ENCODE measurements at places on chromosomes 11 and 22. TPM values are rescaled to one million over a fixed set of nuclear protein-coding genes. Genes with fewer than 3 reads are reported as not detected.

DNA sequence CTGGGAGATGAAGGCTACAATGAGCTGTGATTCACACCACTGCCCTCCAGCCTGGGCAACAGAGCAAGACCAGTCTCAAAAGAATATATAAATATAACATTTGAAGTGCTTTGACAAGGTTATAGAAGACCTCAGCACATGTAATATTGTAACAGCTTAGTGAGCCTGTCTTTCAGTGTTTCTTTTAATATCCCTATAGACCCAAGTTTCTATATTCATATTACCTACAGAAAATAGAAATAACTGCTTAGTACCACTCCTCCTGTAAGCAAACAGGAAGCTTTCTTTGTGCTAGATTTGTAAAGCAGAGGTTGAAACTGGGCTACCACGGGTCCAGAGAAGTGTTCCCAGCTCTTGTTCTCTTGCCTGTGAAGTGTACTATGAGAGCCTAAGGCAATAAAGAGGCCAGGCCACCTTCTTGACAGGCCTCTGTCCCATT, 68.2 kb downstream of the PPP2R1B start:
- H3K4me1 ChIP-seq = peaks cover 15% of the 10 kb centered on the region
- H3K27ac ChIP-seq = no peak overlapping the region
- H3K36me3 ChIP-seq = no peaks in the 10 kb centered on the region

Gene BEST1
- 2.1 TPM for polyA plus RNA-seq

- peaks cover 46% of the 10 kb centered on the region for H3K4me1 ChIP-seq
- peak; percentile 28 for DNase-seq
- H3K4me3 ChIP-seq = peak overlapping the region; percentile 81
- no peaks in the 10 kb centered on the region for H3K27me3 ChIP-seq
- H3K27ac ChIP-seq = no peak overlapping the region
These were observed 28.0 kb downstream of the SWAP70 start for GRCh38 chr11:9691865-9692264.

DNA sequence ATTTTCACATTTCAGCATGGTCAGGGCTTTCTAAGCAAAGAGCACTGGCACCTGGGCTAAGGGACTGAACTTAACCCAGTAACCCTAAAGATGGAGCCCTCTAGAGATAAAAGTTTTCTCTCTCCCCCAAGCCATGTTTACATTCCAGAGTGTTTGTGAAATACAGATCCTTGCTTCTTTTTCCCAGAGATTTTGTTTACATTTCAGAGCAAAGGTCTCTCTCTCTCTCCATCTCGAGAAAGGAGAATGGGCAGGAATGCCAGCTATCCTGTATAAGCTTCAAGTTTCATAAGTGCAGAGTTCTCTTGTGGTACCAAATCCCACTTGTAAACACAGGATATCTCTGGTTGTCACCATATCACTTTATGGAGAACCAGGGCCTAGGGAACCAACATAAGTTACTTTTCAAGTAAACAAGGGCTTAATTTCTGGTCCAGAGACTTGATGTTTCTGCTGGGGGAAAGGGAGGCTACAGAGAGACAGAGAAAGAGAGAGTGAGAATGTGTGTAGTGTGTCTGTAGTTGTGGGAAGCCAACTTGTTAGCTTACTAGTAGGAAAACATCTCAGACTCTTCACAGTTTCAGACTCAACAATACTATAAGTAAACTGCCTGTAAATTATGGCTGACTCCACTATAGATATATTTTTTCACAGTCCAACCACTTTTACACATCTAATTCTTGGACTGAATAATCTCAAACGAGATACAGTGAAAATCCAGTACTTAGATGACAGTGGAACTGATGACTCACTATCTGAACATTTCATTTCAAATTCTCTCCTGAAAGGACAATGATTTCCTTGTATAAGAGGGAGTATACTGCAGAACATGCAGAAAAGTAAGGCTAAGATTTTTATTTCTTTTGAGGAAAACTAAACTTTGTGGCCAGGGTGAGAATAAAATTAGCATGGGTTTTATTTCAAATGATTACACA, 76.2 kb downstream of the ARHGAP32 start:
- no peak overlapping the region for H3K27ac ChIP-seq
- H3K4me1 ChIP-seq = no peaks in the 10 kb centered on the region
- H3K4me3 ChIP-seq = no peak overlapping the region
- no peak for DNase-seq
- peaks cover 7% of the 10 kb centered on the region for H3K36me3 ChIP-seq

GRCh38 chr11:111077530-111078322, 167.8 kb upstream of the POU2AF2 start:
- DNase-seq = no peak
- no peaks in the 10 kb centered on the region for H3K4me1 ChIP-seq
- peaks cover 5% of the 10 kb centered on the region for H3K36me3 ChIP-seq
- H3K27me3 ChIP-seq = no peaks in the 10 kb centered on the region
- H3K4me3 ChIP-seq = no peak overlapping the region

DNA sequence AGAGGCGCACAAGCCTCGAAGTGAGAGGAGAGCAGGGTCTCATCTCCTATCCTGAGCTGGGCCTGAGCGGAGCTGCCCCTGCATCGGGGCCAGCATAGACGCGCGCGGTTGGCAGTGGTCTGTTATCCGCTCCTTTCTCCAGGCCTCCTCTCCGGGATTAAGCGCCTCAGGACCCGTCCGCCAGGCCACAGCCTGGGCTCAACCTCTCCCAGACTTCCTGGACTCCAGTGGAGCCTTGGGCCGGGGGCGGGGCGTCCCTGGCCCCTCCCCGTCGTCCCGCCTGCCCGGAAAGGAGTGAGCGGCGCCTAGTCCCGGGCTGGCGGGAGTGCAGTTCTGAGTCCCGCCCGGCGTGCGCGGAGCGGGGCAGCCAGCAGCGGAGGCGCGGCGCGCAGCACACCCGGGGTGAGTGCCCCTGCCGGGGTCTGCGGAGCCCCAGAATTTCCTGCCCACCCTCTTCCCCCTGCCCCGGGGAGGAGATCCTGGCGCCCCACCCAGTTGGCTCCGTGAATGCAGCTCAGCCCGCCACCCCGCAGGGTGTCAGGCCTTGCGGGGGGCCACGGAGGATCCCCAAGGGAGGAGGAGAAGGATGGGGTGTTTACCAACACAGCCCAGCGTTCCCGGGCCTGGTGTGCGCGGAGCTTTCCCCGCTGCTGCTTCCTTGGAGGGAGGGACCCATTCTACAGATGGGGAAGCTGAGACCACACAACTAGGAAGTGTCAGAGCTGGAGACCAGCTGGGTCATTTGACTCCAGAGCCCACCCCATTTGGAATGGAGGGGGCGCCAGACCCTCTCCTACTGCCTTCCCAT, at the start of gene TCIRG1:
TCIRG1 (plus strand) TSS at position 308 of the 808 bp plus-strand sequence. CDS start 2,247 bp downstream, outside the sequence.
- peak; percentile 33 for DNase-seq
- no peaks in the 10 kb centered on the region for H3K27me3 ChIP-seq
- peak within 1 kb of the TSS; percentile 87 for H3K4me3 ChIP-seq
- H3K4me1 ChIP-seq = peaks cover 27% of the 10 kb centered on the region
- H3K27ac ChIP-seq = no peak within 1 kb of the TSS

GRCh38 chr11:77202941-77203900, 75.2 kb downstream of the MYO7A start:
- DNase-seq = no peak
- no peak overlapping the region for H3K27ac ChIP-seq
- H3K36me3 ChIP-seq = no peaks in the 10 kb centered on the region
- H3K4me1 ChIP-seq = no peaks in the 10 kb centered on the region
- no peaks in the 10 kb centered on the region for H3K27me3 ChIP-seq
- H3K4me3 ChIP-seq = no peak overlapping the region

- no peak for DNase-seq
- H3K27ac ChIP-seq = no peak overlapping the region
- H3K4me1 ChIP-seq = no peaks in the 10 kb centered on the region
- H3K36me3 ChIP-seq = no peaks in the 10 kb centered on the region
- H3K4me3 ChIP-seq = no peak overlapping the region
These were observed 136.1 kb downstream of the DCDC1 start for GRCh38 chr11:31233425-31233824.

Gene UPB1
- 0.20 TPM for polyA plus RNA-seq

Gene OR5P2
- polyA plus RNA-seq = not detected

DNA sequence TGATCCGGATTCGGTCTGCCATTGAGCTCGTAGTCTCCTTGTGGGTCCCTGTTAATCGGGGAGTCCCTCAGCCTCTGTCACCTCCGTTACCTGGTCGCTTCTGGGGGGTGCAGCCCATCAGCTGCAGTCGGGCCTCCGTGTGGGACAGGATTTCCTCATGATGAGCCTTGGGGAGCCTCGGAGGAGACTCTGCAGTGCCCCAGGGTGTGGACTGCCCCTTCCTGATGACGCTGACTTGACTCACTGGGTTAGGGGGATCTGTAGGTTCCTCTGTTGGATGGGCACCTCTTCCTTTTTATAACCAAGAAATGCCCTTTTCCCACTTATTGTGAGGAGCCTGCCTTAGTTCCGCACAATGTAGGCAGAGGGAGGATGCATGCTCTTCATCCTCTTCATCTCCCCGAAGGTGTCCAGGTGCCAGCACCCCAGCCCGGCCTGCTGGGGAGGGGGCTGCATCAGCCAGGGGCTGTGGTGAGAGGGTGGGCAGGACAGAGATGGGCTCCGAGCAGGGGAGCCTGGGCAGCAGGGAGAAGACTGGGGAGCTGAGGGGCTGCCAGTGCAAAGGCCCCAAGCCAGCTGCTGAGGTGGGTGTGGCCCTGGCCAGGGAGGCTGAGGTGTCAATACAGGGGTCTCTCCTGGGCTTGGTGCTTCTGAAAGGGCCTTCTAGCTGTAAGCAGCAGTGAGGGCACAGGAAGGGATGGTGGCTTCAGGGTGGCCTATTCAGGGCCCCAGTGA, 13.5 kb upstream of the TTLL8 start:
- no peak overlapping the region for H3K4me3 ChIP-seq
- H3K27ac ChIP-seq = no peak overlapping the region
- no peaks in the 10 kb centered on the region for H3K4me1 ChIP-seq
- no peak for DNase-seq
- no peaks in the 10 kb centered on the region for H3K36me3 ChIP-seq

DNA sequence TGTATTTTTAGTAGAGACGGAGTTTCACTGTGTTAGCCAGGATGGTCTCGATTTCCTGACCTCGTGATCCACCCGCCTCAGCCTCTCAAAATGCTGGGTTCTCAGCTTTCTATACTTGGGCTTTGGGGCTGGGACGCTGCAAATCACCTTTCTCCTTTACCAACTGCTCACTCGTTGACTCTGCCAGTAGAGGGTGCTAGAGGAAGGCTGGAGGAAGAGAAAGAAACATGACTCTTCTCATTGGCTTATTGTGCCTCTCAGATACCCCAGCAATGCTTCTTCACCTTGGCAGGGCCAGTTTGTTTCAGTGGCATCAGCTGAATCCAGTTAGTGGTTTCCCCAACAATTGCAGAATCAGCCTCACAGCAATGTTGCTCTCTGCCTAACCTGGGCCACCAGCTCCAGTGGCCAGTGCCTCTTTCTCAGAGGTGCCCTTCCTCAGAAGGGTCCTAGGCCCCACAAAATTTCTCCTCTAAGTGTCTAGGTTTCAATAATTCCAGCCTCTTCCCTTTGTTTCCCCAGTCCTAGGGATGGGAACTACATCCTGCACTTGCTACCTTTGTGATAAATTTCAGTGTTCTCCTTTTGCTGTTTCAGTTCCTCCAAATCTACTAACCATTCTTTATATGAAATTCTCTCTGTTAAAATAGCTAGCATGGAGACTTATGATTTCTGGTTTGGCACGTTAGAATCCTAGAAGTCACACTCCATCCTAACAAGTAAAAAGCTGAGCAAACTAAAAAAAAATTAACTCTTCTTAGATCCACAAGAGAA, 71.5 kb upstream of the VSTM5 start:
- peak; percentile 0 for DNase-seq
- no peak overlapping the region for H3K27ac ChIP-seq
- H3K4me1 ChIP-seq = no peaks in the 10 kb centered on the region
- H3K27me3 ChIP-seq = peaks cover 47% of the 10 kb centered on the region

DNA sequence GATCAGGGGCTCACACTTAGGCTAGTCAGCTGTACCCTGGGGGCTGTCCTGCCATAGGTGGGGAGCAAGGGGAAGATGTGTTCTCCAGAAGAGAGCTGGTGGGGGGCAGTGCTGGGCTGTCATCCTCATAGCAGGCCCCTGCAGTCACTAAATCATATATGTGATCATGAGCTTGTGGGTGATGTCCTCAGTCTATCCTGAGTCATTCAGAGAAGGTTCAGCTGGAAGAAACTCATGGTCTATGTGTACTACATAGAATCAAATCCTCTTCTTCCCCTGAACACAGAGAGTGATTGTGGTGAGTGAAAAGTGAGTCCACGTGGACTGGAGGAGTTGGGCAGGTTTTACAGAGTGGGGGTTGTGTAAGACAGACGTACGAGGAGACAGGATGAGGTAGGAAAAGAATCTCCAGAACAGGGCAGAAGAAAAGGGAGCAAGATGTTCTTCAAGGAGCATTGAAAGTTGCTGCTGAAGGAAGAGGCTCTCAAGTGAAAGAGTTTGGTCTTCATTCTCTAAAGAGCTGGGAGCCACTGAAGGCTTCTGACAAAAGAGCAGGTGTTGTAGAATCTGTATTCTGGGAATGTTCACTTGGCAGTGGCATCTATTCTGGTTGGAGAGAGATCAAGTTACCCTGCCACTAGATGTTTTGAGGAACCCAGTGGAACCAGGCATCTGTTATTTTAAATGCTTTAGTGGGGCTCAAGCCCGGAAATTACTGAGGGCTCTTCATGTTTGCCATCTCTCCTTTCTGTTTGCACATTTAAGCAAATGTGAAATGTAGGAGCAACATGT, 68.9 kb downstream of the C22orf31 start:
- H3K4me3 ChIP-seq = no peak overlapping the region
- no peaks in the 10 kb centered on the region for H3K4me1 ChIP-seq
- DNase-seq = no peak
- no peaks in the 10 kb centered on the region for H3K27me3 ChIP-seq
- H3K27ac ChIP-seq = no peak overlapping the region

- no peak overlapping the region for H3K4me3 ChIP-seq
- peaks cover 21% of the 10 kb centered on the region for H3K27me3 ChIP-seq
- H3K27ac ChIP-seq = no peak overlapping the region
- no peak for DNase-seq
These were observed 118.1 kb downstream of the BBOX1 start for GRCh38 chr11:27158456-27159334.

DNA sequence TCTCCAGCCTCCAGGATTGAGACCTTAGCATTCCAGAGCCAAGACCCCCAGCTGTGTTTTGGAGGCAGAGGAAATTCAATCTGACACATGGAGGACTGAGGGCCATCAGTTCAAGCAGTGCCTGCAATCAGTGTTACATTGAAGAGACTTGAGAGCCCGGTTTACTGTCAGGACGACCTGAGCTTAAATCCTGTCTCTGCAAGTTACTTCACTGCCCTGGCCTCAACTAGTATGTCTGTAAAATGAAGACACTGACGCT, 35.1 kb downstream of the TRIM29 start:
- no peak overlapping the region for H3K4me3 ChIP-seq
- H3K4me1 ChIP-seq = no peaks in the 10 kb centered on the region
- no peak for DNase-seq
- no peaks in the 10 kb centered on the region for H3K36me3 ChIP-seq
- H3K27ac ChIP-seq = no peak overlapping the region
- peaks cover 34% of the 10 kb centered on the region for H3K27me3 ChIP-seq

- no peak for DNase-seq
- H3K4me1 ChIP-seq = peaks cover 42% of the 10 kb centered on the region
- H3K27me3 ChIP-seq = no peaks in the 10 kb centered on the region
- H3K27ac ChIP-seq = no peak overlapping the region
- H3K4me3 ChIP-seq = peak overlapping the region; percentile 66
These were observed 9.6 kb upstream of the BIRC3 start for GRCh38 chr11:102307727-102308038.

- peaks cover 5% of the 10 kb centered on the region for H3K27me3 ChIP-seq
- H3K36me3 ChIP-seq = peaks cover 46% of the 10 kb centered on the region
- no peak overlapping the region for H3K27ac ChIP-seq
- peak; percentile 20 for DNase-seq
These were observed 3.1 kb upstream of the TMA7B start for GRCh38 chr22:39956932-39957664.

Gene MIOX
- polyA plus RNA-seq = not detected

Gene OR8G5
- not detected for polyA plus RNA-seq

- peaks cover 16% of the 10 kb centered on the region for H3K27me3 ChIP-seq
- H3K27ac ChIP-seq = no peak overlapping the region
- no peak overlapping the region for H3K4me3 ChIP-seq
- peaks cover 12% of the 10 kb centered on the region for H3K36me3 ChIP-seq
- no peaks in the 10 kb centered on the region for H3K4me1 ChIP-seq
These were observed 230.1 kb downstream of the MIAT start for GRCh38 chr22:26887456-26887855.

Gene CFAP300
- polyA plus RNA-seq = not detected

Measured in naive B cell (primary cell).